ENCODE measurements at places on chromosomes 5 and 9.

DNA sequence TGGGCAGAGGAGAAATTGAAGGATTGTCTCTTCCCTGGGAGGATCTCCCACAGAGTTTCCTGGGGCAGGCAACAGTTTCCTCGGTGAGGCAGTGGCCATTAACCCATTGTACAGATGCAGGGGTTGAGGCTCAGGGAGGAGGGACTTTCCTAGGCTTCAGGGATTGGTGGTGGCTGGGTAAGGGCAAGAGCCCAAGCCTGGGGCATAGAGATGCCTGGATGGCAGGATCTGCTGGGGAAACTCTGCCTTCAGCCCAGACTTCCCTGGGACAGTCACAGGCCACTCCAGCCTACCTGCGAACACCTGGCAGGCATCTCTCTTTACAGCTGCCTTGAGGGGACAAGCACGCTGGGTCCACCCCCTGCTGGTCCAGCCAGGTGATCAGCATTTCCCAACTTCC is 3.6 kb upstream of the CSF2 start:
- DNase-seq = no peak

- DNase-seq = no peak
Observed at GRCh38 chr9:135827866-135828580, 79.3 kb downstream of the CAMSAP1 start.

GRCh38 chr5:98768160-98768959 is 5.1 kb upstream of the RGMB start:
- DNase-seq = peak; percentile 74

DNA sequence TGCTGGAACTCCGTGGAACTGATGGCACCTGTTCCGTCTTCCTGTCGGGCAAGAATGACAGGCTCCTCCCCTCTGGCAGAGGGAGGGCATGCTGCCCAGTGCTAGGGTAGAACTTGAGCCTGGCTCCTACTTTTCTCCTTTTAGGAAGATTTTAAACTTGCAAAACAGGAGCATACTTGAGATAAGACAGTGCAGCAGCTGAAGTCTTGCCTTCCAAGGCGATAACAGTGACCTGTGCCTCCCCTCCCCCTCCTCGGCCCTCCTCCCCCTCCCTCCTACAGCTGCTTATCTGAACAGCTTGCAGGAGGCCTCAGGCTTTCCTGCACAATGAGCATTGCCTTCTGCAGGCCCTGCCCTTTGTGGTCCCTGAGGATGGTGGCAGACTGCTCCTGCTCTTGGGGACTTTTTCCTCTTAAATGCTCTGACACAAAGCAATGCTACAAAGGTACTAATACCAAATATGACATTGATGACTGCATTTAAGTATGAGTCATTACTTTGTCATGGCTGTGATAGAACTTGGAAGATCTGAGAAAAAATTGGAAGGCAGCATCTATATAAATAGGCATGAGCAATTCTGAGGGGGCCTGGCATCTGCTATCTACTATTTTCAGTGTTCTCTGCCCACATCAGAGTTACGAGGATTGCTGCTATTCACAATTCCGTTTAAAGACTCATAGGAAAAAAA is 2.0 kb downstream of the GADD45G start:
- peak; percentile 41 for DNase-seq

DNA sequence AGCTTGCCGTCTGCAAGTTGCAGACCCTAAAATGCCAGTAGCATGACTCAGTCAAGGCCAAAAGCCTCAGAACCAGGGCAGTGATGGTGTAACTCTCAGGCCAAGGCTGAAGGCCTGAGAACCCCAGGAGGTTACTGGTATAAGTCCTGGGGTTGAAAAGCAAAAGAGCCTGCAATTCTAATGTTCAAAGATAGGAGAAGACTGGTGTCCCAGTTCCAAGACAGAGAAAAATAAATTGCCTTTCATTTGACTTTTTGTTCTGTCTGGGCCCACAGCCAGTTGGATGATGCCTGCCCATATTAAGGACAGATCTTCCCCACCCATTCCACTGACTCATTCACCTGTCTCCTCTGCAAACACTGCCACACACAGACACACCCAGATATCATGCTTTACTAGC is 673.2 kb downstream of the CDH18 start:
- DNase-seq = no peak

GRCh38 chr5:87400305-87400899 is 12.3 kb downstream of the CCNH start:
- DNase-seq = no peak

GRCh38 chr5:177389241-177390169 is 5.3 kb downstream of the SLC34A1 start:
- no peak for DNase-seq

DNA sequence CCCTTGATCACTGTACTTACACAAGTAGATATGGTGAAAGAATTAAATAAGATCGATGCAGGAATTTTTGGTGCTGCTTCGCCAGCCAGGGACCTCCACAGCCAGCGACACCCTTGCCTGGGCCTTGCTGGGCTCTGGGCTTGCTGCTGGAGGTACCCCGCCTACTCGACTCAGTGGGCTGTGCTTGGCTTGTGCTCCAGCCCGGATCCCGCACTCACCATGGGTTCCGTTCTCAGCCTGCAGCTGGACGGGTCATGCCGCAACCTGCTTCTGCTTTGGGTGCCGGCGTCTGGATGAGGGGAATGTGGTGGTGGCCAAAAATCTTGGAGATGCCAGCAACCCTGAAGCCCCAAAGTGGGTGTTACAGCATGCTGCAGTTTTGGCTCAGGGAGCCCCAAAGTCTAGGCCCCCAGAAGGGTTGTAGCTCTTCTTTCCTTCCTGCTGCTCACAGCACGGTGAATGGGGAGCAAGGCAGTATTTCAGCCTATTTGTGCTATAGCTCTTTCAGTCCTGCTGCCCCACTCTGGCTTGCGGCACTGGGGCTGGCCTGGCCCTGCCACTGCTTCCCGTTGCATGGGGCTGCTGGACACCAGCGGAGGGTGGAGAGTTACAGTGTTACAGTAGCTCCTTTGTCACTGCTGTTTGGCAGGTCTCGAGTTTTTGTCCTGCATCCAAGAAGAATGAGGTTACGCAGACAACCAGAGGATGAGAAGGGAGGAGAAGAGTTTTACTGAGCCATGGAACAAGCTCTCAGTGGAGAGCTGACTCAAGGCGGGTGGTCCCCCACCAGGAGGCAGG is 48.0 kb downstream of the TARS1 start:
- DNase-seq = no peak

DNA sequence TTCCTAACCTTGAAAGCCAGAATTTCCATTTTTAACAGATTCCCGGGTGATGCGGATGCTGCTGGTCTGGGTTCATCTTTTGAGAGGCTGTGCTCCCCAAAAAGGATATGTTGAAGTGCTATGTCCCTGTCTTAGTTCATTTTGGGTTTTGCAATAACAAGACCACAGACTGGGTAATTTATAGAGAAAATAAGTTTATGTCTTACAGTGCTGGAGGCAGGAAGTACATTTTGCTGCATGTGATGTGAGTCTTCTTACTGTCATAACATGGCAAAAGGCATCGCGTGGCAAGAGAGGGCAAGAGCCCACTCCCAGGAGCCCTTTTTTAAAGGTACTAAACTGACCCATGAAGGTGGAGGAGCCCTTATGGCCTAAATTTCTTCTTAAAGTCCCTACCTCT is 114.1 kb downstream of the DAPK1 start:
- no peak for DNase-seq

DNA sequence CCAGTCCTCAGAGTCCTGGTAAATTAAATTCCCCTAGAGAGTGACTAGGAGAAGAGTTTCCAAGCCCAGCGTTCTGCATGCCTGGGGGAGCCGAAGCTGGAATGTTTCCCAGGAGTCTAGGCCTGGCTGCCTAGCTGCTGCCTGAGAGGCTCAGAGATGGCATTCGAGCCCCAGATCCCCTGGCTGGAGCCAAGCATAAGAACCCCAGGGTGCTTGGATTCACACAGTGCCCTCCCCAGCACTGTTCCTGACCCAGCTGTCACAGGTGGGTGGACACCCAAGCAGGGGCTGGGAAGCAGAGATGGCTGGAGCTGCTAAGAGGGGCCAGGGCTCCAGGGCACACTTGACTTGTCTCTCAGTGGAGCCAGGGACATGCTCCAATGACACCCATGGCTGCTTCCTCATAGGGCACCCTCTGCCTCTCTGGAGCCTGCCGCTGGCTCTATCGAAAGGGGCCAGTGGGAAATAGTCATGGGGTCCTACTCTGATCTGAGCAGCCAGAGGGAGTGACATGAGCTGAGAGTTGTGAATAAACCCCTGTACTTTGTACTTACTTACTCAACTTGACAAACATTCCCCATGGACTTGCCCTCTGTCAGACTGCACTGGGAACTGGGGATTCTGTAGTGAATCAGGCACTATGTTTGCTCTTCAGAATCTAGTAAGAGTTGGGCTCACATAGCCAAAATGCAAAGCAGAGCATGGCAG is 62.6 kb upstream of the XPA start:
- DNase-seq = no peak

DNA sequence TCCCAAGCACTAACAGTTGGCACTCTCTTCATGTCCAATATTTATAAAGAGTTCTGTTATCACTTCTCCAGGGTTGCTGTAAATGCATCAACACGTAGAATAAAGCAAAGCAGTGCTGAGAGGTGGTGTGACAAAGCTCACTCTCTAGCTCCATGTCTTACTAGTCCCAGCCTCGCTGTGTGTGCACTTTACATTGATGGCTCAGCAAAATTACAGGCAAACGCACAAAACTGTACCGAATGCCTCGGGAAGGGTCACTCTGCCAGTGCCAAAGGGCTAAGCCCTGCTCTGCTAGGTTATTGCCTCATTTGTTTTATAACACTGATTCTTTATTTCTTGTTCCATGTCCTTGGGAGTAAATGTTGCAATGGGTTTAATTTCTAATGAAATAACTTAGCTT is 1005.9 kb upstream of the WWC1 start:
- DNase-seq = no peak

GRCh38 chr5:73960426-73960825 is 334.4 kb downstream of the ARHGEF28 start:
- DNase-seq = no peak

- DNase-seq = no peak
Observed at GRCh38 chr5:25568989-25569625, 924.3 kb upstream of the CDH10 start.

DNA sequence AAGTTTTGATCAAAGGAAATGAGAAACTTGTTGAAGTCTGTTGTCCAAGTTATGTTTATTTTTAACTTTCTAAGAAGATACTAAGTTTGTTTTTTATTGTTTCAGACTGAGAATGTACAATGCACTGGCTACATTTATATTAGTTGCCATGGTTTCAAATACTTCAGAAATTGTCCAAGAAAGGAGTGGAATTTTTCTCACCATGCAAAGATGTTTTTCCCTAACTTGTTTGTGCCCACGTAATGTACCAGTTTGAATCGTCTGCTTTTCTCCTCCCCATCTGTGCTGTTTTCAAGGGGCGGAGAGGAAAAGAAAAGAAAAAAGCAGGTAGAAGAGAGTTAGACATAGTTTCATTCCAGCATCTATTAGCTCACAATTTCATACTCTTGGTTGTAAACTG is 407.0 kb downstream of the KCTD16 start:
- no peak for DNase-seq

DNA sequence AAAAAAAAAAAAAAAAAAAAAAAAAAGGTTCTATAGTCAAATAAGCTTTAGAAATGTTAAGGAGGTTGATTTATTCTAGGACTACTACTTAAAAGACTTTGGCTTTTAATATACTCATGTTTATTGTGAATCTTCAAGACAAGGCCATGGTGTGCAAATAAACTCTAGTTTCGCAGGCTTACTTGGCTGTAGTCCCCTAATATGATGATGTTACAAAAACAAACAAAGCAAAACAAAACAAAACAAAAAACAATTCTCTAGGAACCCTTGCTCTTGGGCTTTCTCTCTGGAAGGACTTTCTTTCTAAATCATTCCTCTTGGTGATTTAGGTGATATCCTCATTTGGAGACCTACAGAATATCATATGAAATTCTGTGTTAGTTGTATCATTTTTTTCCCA is 172.0 kb downstream of the GDNF start:
- no peak for DNase-seq

DNA sequence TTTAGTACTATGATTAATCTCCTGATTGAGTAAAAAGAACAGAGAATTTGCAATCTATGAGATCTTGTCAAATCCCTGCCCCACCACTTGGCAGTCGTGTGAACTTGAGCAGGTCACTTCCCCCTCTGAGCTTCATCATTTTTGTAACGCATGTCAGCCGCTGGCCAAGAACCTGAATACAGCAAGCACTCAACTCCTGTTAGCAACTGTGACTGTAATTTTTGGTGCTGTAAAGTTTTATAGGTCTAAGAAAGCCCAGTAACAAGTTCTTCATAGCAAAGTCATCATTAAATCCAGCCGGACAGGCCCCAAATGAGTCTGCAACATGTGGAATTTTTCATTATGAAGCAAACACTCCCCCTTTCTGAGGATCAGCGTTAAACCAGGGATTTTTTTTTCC is 49.4 kb downstream of the DRD1 start:
- DNase-seq = no peak

DNA sequence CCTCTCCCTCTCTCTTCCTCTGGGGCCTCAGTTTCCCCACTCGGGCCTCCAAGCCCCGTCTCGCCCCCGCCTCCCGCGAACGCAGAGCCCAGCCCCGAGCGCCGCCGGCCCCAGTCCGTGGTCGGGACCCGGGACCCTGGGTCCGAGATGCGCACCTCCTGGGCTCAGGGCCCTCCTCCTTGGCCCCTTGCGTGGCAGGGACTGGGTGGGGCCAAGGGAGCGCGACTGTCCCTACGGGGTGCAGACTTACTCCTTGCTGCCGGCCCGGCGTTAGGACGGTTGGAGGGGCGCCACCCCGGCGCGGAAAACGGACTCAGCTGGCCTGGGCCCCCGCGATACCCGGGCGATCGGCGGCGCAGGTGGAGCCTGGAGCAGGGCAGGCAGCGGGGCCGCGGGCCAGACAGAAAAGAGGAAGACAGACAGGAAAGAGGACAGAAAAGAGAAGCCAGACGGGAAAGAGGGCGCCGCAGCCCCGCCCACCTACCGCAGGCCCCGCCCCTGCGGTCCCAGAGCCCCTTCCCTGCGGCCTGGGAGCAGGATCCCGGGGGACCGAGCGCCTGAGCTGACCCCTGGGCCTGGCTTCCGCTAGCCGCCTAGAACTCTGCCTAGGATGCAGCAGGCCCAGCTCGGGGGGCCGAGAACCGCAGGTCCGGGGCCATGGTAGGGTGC is at the start of gene GBGT1:
Gene GBGT1, minus strand, starts transcription at position 411 of the 669 bp plus-strand sequence. CDS start 1,502 bp downstream, outside the sequence.
- peak; percentile 83 for DNase-seq

DNA sequence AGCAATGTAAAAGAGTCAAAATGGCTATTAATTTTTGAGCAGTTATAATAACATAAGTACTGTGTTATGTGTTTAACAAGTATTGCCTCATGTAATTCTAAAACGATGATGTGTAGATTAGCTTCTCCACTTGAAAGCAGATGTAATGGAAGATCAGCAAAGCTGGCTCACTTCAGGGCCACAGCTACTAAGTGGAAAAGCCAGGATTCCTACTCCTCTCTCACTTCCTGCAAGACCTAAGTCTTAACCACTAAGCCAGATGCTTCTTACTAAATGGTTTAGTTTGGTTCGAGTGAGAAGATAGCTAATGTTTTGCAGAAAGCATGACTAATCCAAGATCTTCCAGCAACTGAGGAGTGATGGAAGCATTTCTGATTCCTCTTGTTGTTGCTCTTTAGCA is 15.7 kb upstream of the TNC start:
- DNase-seq = no peak

DNA sequence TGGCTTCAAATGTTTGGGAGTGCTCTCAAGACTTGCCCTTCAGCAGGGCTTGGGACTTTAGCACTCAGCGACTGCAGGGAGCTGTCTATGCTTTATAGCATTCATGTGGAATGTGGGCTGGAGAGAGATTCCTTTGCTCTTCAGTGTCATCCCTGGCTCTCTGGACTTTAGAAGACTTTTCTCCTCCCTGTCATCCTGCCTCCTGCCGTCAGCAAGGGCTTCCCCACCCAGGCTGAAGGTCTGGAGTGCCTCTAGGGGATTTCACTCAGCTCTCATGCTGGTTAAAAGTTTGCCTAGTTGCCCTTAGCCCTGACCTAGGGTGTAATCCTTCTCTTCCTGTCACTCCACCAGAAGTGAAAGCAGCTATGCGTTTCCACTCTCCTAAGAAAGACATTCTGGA is 210.9 kb downstream of the FRMD3 start:
- DNase-seq = no peak
